HCT116 (cell line): ENCODE measurements at places on chromosomes 7 and 10. TPM values are rescaled to one million over a fixed set of nuclear protein-coding genes. Genes with fewer than 3 reads are reported as not detected.

COL1A2 gene
- total RNA-seq = 3.0 TPM

SPDYE2B gene
- not detected for total RNA-seq

DNA sequence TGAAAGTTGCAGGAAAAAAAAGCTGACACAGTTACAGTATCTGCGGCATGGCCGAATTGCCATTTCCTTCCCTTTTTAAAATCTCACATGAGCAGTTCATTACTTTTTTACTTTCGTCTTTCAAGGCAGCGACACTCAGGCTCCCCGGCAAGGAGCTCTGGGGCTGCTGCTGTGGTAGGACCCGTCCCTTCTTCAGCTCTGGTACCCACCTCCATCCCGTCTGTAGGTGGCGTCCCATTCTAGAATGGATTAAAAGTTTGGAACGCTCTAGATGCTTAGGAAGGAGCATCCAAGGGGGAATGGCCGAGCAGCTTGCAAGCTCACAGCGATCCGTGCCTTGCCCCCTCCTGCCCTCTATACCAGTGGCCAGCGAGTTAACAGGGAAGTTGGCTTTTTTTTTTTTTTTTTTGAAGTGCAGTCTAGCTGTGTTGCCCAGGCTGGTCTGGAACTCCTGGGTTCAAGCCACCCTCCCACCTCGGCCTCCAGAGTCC lies 22.8 kb upstream of the TTYH3 start:
- DNase-seq = peak; percentile 16

DNA sequence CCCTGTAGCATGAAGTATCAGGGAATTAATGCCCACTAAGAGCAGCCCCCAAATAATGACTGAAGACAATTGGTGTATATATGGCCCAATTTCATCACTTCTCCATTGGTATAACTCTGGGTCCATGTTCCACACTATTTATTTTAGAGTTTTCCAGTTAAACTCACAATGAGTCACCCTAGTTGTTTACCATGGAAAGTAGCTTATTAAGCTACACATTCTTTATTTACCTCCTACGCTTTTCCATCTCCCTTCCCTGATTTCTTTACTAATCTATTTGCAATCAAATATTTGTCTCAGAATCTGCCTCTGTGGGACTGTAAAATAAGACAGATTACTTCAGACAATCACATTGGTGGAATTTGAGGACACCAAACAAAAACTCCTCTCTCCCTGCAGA lies 655.6 kb downstream of the SORCS1 start:
- no peak for DNase-seq

DRGX gene
- not detected for total RNA-seq

GRCh38 chr7:46486256-46487206 lies 565.5 kb upstream of the IGFBP3 start:
- DNase-seq = no peak

DNA sequence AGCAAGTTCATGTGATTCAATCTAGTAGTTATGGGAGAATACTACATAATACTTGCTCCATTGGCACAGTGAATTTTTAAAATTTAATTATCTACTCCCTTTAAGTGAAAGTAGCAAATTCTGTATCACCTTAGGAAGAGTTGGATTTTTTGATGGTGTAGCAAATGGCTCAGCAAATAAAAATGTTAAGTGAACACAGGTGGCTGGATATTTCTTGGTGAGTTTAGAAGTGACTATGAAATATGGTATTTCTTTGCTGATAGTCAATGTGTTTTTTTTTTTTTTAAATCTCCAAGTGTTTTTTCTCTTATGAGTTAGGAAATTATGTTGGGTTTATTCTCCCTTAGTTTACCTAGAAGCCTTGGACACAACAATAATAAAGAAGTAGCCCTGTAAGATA lies 67.8 kb downstream of the CREM start:
- DNase-seq = no peak

DNA sequence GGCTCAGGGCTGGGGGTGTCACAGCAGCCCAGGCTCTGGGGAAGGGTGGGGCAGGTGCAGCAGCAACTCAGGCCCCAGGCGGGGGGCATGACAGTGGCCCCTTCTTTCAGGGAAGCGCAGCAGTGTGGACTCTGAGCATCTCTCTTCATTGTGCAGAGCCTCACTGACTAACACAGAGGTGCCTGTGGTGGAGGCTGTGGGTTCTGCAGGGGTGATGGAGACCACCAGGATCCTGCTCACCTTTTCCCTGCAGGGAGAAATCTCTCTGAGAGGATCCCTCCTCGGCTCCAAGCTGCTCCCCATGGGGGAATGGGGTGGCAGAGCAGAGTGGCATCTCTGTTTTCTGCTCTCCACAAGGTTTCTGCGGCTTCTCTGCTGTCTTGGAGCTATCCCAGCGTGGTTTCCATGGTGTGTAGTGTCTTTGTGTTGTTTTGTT lies 37.8 kb upstream of the SHH start:
- no peak for DNase-seq

- no peak for DNase-seq
These were observed 74.5 kb upstream of the VKORC1L1 start for GRCh38 chr7:65798111-65799075.

DNA sequence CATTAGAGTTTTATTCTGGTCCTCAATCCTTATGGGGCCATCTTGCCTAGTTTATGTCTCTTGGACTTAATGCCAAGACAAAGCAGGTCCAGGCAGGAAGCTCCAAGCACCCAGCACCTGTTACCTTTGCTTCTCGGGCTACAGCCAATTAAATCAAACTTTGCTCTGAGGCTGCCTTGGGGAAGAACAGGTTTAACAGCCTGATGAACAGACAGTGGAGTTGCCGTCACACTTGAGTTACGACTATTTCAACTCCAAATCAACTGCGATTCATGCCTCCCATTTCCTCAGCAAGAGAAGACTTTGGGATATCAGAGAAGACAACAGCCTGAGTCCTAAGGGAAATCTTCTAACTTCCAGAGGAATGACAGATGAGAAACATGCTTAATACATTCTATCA lies 62.2 kb downstream of the XPNPEP1 start:
- no peak for DNase-seq

NUTM2B gene
- total RNA-seq = 1.4 TPM

DNA sequence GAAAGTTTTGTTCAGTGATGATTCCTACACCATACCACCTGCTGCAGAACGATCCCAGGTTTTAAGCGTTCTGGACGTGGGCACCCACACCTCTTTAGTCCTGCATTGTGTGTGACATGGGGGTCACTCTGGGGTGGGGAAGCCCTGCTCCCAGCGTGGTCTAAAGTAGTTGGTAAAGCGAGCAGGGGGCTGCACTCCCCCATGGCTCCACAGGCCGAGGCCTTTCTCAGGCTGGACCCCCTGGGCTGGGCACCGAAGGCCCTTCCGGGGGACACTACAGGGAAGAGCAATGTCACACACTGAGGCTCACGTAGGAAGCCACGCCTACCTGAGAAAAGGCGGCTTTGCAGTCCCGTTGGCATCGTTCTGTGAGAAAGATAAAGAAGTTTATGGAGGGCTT lies 12.3 kb downstream of the BRI3 start:
- no peak for DNase-seq

DNA sequence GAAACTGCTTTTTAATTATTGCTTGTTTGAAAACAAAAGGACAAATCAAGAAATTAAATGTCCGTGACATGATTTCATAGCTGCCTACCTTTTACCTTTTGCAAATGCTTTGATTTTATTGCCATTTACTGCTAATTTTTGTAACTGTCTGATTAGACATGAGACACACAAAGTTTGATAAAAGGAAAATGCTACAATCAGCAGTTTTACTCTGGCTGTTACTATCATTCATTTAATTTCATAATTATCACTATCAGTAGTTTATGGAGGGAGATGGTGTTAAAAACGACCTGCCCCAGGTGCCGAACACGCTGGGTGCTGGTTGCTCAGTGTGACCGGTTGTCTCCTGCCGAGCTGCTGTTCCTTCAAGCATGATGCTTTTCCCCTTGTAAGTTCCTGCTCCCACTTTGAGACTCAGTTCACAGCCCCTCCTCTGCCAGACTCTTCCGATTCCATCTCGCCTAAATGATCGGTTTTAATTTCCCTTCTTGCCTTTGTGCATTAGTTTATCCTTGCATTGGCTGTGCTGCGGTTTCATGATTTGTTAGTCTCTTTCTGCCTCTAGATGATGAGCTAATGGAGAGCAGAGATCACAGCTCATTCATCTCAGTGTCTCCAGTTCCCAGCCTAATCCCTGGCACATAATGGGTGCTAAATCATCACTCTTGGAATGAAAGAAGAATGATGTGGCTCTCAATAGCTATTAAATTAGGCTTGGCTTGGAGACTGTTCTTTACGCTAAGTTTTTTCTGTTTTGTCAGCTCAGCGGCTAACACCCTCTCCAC lies 110.6 kb downstream of the PFKFB3 start:
- DNase-seq = no peak

GRCh38 chr10:27724287-27724686 lies 21.3 kb downstream of the MKX start:
- no peak for DNase-seq

PRRT4 gene
- 4.0 TPM for total RNA-seq

- DNase-seq = peak; percentile 32
These were observed 139.9 kb downstream of the SH3PXD2A start for GRCh38 chr10:103715430-103715829.

AASS gene
- total RNA-seq = 5.1 TPM

DNA sequence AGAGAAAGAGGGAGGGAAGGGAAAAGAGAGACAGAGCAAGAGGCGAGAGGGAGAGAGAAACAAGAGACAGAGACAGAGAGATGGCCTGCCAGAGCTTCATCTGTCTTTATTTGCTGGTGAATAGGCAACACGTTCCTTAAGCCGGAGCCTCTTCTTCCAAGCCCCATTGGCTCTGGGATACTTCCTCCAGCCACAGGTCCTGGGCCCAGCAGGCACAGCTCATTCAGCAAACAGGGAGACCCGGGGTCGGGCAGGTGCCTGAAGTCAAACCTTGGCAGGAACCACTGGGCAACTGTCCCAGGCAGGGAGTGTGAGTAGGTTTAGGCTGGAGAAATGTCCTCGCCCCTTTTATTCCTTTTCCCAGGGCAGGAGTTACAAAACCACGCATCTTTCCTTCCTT lies 68.2 kb downstream of the MYL10 start:
- DNase-seq = no peak

LRMDA gene
- 4.8 TPM for total RNA-seq

TCAF1 gene
- 58.4 TPM for total RNA-seq

DNA sequence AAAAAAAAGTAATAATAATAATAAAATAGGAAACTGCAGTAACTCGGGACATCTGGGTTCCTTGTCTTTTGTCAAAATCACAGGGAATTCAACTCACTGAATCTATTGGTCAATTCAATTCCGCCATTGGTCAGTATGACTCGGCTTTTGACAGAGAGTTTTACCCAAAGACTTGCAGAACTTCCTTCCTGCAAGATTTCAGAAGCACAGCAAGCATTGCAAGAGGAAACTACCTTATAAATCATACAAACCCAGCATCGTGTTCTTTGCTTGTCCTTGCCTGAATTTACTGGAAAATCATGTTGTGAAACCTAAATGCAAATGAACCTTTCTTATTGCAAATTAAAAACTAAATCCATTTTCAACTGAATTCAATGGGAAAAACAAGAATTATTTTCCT lies 15.5 kb downstream of the KLF6 start:
- no peak for DNase-seq

DNA sequence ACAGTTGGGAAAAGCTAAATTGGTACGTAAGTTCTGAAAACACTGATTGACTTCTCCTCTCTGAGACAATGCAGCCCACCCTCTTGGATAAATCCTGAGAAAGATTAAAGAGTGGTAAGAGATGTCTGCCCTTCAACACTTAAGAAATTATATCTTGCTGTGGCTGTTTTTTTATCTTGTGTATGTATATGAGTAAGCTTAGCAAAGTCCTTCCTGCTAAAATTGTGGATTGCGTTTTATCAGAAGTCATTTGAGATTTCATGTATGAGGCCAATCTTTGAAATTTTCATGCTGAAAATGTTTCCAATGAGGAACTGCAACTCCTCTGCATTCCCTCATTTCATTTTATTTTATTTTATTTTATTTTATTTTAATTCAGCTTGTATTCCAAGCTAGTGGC lies 106.2 kb upstream of the INHBA start:
- DNase-seq = no peak

DGKI gene
- total RNA-seq = 0.15 TPM

DNA sequence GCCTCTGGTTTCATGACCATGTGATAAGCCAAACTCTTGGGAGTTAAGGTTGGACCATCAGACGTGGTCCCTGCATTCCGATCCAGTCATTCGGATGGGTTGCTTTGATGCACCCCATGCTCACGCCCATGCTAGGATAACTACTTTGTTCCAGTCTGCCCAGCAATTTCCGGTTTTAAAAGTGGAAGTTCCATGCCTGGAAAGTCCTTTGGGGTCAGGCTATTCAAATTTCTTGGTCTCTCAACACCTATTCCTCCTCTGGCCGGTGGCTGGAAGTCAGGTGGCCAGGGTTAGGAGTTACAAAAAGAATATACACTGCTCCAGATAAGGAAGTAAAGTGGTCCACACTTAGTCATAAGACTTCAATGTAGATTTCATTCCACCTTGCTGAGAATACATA lies 37.7 kb upstream of the HABP2 start:
- DNase-seq = no peak

GRCh38 chr10:7085913-7086589 lies 324.8 kb downstream of the SFMBT2 start:
- no peak for DNase-seq

SP4 gene
- total RNA-seq = 7.6 TPM

DNA sequence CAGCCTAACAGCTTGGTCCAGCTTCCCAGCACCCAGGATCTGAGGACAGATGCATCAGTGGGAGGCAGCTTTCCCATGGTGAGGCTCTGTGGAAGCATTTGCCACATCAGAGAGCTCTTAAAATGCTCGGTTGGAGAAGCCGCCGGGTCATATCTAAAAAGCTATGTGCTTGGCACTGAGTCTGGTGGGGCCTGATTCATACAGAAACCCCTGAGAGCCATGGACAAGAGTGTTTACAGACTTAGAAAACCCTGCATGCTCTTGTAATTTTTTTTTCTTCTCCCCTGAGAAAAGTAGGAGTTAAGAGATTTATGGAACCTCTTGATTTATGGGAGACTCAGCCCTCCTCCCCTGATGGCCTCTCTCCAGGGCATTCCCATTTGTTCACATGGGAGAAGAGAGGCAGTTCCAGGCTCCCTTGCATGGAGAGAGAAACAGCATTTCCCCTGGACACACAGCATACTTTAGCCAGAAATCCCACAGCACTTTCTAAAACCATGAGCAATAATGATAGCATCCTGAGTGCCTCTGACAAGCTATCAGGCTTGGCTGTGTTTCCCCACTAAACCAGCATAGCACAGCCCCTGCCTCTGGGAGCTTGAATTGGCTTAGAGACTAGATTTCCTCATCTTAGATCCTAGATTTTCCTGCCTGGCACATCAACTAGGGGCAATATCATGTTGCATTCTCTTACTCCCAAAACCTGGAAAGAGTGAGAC lies 322.1 kb upstream of the AUTS2 start:
- DNase-seq = no peak
